Renal pelvis (tissue), 12 donors: ENCODE measurements at places on chromosomes 7 and 10.

DNA sequence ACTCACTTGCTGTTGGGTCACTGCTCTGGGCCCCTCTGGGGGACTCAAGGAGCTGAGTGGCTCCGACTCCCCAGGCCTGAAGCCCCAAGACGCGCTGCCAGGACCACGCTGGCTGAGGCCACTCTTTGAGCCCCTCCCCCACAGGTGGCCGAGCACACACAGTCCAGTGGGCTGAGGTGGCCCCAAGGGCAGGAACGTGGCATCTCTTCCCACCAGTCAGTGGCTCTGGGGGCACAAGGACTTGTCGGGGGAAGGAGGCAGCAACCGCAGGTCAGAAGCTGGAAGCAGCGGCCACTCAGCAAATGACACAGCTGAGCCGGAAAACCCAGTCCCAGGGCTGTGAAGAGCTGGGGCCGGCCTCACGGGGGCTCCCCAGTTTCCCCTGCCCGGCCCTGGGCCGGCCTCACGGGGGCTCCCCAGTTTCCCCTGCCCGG lies 24.1 kb downstream of the GRIFIN start:
- no peak for DNase-seq

GRCh38 chr7:136400877-136401276 lies 423.7 kb upstream of the MTPN start:
- DNase-seq: no peak

DNA sequence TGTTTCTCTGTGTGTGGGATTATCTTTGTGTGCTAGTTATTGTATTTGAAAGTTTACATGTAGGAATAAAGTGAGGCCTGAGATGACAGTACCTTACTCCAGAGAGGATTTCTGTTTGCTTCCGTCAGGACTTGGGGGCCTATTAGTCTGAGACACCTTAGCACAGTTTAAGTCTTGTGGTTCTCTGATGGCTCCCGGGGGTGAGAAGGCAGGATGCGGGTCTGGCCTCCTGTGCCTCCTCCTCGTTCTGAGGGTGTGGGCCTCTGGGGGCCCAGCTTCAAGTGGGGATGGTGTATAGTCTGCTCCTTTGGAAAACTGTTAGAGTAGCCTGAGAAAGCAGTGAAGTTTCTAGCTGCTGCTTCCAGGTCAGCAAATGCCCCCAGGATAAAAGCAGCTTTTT lies 12.4 kb downstream of the MTURN start:
- no peak for DNase-seq

- no peak for DNase-seq
Observed at GRCh38 chr10:85558533-85558932, 808.1 kb downstream of the GRID1 start.

- DNase-seq: no peak
Observed at GRCh38 chr10:54666192-54666591, 134.8 kb downstream of the PCDH15 start.

DNA sequence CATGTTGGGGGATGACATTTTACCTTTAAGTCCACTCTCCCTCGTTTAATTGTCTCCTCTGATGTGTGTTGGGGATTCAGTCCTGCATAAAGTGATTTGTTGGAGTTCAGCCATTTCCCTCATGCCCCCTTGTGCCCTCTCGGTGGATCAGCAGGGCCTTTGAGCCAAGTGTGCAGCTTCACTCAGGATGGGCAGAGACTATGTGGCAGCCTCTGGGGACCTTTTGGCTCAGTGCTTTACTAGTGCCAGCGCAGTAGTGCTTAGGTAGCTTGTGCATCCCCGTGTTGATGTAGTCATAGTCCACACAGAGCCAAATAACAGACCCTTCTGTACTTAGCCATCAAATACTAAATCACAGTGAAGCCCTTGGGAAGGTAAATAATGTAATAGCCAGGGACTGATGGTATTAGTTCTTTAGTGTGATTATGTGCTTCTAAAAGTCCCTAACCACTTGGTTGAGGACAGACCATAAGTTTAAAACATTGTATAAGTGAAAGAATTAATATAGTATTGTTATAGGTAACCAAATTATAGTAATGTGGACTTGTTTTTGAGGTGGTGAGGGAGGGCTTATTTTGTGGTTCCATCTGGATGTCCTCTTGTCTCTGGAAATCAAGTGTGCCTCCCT lies 11.4 kb downstream of the BUB3 start:
- no peak for DNase-seq
